NCI-H146 (cell line): ENCODE measurements at places on chromosomes 1 and 21.

DNA sequence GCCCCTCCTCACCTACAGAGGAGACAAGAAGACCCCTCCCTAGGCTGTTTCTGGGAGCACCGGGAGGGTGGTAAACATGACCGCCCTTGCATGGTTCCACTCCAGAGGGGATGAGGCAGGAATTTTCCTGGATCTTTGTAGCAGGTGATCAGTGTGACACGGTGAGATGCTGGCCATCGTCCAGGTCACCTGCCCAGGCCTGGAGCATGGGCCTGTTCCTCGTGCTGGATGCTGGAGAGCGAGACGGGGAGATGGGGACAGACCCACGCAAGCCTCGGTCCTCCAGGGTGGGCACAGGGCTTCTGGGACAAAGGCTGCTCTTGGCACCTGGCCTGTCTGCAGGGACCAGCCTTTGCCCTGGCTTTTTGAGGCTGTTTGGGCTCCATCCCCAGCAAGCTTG, 46.2 kb downstream of the DMRTB1 start:
- no peak for DNase-seq

GRCh38 chr1:229887043-229887822, 179.8 kb upstream of the GALNT2 start:
- no peak for DNase-seq

DNA sequence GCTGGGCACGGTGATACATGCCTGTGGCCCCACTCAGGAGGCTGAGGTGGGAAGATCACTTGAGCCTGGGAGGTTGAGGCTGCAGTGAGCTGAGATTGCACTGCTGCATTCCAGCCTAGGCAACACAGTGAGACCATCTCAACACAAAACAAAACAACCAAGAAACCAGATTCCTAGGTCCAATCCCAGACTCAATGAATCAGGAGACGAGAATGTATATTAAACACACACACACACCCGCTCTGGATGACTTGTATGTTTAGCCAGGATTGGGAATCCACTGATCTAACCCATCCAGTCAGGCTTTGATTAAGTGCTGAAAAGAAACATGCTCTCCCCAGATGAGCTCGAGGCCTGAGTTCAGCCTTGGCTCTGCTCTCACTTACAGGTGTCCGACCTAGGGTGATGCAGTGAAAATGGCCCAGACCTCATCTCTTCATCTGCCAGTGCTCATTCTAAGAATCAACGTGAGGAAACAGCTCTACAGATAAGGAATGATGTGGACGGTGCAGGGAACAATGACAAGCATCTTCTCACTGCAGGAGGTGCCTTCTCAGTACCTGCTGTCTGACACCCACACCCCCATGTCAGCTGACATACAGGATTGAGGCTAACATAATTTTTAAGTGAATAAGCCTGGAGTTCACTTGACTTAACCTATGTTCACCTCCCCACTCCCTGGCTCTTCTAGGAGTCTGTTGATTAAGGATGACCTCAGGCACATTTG, 15.3 kb upstream of the SRSF4 start:
- no peak for DNase-seq

- DNase-seq: no peak
These were observed 22.4 kb upstream of the BCAR3 start for GRCh38 chr1:93704052-93704451.

DNA sequence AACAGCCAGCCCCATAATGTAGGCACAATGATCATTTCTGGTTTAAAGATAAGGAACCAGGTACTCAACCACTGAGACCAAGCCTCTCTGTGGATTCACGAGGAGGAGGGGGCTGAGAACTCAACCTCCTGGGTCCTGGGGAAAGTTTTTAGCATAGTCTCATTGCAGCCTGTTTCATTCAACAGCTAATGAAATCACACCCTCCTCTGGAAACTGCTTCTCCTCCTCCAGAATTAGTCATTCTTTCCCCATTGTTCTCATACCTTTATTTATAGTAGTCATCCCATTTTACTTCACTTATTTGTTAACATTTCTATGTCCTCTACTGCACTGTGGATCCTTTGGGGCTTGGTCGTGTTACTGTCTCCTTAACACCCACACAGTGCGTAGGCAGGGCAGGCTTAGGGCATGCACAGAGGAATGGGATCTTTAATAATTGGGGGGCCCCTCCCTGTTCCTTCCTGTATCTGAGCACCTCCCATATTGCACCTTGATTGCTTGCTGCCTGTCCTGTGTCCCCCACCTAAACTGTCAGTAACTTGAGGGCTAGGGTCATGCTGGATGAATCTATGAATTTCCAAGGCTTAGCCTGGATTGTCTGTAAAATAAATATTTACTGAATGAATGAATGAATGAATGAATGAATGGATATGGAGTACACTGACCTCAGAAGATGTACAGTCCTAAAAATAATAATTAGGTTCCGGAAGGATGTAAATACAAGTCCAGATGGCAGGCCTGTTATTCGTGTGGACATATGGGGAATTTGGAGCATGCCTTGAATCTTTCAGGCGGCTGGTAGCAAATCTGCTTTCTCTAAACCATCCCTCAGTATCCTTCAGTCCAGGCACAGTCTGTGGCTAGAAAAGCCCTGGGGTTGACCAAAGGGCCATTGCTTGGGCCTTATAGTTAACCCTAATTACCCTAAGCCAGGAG, 153.8 kb upstream of the HMGB4 start:
- no peak for DNase-seq

DNA sequence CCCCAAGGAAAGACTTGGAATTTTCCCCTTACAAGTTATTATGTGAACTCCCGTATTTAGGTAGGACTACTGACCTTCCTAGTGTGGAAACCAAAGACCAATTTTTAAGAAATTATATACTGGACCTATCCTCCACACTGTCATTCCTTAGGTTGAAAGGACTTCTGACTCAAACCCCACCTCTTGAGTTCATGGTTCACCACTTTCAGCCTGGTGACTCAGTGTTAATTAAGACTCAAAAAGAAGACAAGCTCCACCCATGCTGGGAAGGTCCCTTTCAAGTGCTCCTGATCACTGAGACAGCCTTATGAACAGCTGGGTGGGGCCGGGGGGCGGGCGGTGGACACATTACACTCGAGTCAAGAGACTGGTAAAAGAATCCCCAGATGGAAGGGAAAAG, 113.2 kb downstream of the LRRC53 start:
- no peak for DNase-seq

DNA sequence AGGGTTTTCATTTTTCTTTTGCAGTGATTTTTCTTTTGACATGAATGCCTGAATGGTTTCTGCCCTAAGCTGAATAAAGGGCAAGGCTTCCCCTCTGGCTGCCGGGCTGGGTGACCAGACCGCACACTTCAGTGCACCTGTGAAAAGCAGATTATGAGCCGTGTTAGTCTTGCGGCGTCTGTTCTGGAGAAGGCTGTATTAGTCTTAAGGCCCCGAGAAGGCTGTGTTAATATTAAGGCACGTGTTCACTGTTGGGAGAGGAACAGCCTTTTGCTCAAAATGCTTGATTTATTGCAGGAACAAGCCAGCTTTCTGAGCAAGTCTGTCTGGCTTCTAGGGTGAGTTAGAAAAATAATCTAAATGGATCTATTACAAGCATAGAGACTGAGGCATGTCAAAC, 54.7 kb upstream of the DNAH14 start:
- DNase-seq: no peak

GRCh38 chr1:201498621-201499020, 8.3 kb downstream of the CSRP1 start:
- no peak for DNase-seq

- no peak for DNase-seq
These were observed 57.0 kb downstream of the CAMTA1 start for GRCh38 chr1:6842301-6842700.

DNA sequence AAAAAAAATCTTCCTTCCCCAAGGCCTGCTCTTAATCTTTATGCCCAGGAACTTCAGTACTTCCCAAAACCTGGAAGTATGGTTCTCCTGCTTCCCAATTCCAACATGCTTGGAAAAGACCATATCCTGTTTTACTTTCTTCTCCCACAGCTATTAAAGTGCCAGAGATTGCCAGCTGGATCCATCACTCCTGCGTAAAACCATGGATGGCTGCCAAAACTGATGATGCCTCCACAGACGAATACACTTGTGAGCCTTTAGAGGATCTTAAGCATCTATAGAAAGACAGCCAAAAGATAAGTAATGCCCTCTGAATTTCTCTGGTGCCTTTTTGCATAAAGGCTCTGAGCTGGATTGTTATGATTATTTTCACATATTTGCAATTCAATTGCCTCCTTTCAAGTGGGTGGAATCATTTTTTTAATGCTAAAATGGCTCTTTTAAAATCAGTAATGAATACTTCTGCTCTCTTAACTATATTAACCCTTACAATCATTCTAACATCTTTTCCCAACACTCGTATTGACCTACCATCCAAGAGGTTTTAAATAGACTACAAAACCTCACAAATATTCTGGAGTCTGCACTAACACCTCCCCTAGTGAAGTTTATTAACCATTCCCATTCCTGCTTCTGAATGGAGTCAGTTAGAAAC, 1807.8 kb downstream of the BRINP3 start:
- DNase-seq: no peak

GRCh38 chr1:150799089-150799488, 9.0 kb downstream of the CTSK start:
- DNase-seq: peak; percentile 20

GRCh38 chr1:35441926-35442579, 115.2 kb downstream of the KIAA0319L start:
- no peak for DNase-seq

GRCh38 chr1:181094416-181095212, 6.1 kb downstream of the IER5 start:
- DNase-seq: no peak

- DNase-seq: no peak
These were observed 168.6 kb downstream of the IER5 start for GRCh38 chr1:181257117-181257516.

- DNase-seq: peak; percentile 86
These were observed at the start of gene YBEY for GRCh38 chr21:46285761-46286647. Gene YBEY, plus strand, starts transcription at chr21:46286342. Its CDS starts 572 bp downstream, at chr21:46286914.

GRCh38 chr1:153348511-153349362, at the start of gene PGLYRP4:
Gene PGLYRP4, minus strand, starts transcription at chr1:153348841. Its CDS starts 909 bp downstream, at chr1:153347932.
- DNase-seq: peak; percentile 13

DNA sequence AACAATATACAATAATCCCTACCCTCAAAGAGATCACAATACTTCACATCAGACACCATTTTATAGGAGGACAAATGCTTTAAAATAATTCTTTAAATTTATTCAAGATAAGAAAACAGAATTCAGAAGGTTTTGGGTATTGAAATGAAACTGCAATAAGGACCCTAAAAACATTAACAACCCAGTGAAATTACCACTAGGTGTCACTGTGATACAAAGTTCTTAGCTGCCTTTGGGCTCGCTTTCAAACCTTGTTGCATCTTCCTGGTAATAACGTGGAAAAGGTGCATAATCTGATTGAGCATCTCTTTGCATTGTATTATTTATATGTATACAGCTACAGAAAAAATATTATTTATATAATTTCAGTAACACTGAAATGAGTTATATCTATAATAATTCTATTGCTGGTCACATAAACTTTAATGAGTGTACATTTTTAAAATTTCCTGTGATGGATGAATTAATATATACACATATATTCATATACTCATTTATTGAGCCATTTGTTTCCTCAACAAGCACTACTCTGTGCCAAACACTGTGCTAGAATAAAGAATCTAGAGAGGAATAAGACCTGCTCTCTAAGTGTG, 185.2 kb downstream of the FAF1 start:
- peak; percentile 67 for DNase-seq

DNA sequence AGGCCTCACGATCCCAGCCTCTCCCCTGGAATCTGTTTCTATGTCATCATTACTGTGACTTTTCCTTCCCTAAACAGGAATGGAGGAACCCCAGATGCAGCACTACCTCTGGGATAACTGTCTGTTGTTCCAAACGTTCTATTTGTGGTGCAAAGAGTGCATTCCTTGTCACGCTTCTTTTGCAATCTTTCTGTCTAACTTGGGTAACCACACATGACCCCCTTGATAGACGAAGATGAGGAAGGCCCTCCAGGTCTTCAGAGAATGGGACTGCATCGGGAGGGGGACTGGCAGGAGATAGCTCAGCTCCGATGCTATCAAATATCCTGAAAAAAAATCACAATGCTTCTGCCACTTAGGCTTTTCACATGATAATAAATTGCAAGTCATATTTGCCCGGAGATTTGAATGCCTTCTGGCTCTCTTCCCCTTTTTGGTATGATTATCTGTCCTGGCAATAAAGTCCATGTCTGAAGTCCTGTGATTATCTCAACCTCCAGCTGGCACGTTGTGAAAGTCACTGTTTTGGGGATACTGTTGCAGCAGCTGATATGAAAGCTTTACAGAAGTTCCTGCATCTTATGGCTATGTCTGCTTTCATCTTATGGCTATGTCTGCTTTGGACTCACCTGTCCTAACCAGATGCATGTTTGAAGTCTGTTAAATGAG, 148.7 kb upstream of the LMO4 start:
- DNase-seq: no peak

DNA sequence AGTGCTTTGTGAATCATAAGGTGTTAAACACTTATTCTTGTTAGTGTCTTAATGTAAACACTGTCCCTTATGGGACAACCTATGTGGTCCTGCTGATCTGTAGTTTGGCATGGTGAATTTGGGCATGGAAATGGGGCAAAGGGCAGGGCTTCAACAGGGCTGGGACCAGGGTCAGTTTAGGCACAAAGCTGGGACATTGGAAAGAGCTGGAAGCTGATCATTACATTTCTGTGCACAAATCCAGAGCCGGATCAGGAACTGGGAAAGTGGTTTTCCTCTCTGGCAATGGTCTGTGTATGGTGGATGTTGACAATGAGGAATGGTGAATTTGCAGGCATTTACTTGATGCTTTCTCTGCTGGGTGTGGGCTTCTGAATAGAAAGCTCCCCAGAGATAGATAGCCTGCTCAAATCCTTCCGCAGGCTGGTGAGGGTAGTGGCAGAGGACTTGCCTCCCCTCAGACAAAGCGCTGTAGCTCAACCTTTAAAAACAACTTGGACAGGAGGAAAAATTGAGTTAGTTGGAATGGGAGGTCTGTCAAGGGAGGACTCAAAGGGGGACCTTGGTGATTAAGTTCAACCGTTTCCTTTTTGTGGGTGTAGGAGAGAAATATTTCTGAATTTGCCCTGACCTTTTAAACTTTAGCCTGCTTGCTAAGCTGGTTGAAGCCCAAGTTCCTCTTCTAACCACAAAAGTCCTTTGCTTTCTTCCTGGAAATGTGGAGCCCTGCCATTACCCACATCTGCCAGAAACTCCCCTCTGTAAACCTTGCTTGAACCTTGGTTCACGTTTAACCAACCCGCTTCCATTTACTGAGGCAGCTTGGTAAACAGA, 35.3 kb downstream of the HLX start:
- DNase-seq: no peak

DNA sequence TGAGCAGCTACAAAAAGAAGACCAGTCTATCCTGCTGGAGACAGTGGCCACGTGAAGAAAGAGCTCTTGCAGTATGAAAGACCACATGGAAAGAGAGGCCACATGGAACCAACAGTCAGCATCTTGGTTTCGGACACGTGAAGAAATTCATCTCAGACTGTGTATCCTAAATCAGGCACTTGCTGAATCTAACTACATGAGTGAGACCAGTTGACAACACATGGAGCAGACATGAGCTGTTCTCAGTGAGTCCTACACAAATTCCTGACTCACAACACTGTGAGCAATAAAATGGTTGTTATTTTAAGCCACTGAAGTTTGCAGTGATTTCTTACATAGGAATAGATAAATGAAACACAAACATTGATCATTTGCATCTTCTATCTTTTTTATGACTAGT, 2.4 kb upstream of the TAF1A start:
- no peak for DNase-seq
